ENCODE measurements at places on chromosomes 3 and 15.

DNA sequence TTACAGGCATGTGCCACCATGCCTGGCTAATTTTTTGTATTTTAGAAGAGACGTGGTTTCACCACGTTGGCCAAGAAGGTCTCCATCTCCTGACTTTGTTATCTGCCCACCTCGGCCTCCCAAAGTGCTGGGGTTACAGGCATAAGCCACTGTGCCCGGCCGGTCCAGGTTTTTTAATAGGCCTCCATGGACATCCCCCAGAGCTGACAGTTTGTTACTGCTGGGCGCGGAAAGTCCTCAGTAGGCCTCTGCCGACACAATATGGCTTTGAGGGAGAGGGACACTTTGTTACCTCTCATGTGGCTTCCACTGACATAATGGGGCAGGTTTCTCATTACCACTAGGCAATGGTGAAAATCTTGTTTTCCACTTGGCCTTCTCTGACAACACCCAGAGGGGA, 152.0 kb downstream of the WNT7A start:
- no peak for DNase-seq

GRCh38 chr3:188620752-188621151, 466.8 kb downstream of the LPP start:
- DNase-seq, result no peak

GRCh38 chr3:187992609-187993008, 161.3 kb upstream of the LPP start:
- no peak for DNase-seq

DNA sequence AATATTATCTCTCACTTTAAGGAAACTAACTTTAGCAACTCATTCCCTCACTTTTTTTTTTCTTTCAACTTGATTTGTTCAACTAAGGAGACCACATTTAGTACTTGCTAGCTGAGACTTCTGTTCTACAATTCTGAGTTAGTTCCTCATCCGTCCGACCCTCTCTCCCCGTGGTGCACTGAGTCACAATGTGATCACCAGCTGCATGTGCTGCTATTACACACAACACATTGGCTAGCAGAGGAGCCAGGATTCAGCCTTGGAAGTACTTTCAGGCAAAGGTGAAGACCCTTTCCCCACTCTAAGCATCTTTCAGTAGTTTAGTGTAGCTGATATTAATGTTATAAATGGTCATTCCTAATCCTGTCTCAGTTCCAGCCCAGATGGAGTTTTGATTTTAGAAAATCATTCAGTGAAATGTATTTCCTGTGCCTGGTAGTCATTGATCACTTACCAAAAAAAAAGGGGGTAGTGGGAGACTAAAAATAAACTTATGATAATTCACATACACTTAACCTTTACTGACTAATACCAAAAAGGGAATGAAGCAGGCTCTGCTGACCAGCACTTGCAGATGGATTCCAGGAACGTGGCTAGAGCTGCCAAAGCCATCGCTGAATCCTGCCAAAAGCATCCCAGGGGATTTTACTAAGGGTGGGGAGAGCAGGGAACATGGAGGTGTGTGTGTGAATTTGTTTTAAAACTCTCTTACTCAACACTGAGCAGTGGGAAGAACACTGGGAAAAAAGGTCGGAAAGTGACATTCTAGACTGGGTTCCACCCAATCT, 424.8 kb downstream of the LPP start:
- peak; percentile 17 for DNase-seq

DNA sequence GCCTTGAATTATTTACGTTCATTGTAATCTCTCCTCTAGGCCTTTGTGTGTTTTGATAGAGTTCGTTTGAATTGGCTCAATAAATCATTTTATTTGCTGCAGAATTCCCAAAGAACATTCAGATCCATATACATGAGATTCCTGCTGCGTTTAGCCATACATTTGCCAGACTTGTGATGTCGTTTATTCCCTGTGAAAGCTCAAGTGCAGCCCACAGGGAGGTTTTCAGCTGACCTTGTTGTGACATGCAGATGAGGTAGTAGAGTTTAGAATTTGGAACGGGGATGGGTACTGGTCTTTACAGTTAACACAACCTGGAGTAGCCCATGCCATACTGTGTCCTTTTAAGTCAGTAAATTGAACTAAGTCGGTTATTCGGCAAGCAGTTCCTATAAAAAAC, at the start of gene C3orf20:
Gene C3orf20 (plus strand): TSS at position 301 of the 400 bp plus-strand sequence. CDS start 7,573 bp downstream, outside the sequence.
- DNase-seq, result no peak

DNA sequence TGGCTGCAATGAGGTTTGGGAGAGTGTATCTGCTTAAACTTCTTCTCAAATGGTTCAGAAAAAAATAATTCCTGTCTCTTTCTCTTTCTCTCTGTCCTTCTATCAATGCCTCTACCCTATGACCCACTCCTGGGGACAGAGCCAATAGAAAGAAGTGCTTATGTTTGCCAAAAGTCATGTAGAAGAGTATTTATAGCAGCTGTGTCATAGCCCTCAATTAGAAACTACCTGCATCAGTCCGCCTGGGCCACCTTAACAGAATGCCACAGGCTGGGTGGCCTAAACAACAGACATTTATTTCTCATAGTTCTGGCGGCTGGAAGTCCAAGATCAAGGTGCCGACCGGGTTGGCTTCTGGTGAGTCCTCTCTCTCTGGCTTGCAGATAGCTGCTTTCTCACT, 92.5 kb downstream of the HMG20A start:
- DNase-seq, result no peak

DNA sequence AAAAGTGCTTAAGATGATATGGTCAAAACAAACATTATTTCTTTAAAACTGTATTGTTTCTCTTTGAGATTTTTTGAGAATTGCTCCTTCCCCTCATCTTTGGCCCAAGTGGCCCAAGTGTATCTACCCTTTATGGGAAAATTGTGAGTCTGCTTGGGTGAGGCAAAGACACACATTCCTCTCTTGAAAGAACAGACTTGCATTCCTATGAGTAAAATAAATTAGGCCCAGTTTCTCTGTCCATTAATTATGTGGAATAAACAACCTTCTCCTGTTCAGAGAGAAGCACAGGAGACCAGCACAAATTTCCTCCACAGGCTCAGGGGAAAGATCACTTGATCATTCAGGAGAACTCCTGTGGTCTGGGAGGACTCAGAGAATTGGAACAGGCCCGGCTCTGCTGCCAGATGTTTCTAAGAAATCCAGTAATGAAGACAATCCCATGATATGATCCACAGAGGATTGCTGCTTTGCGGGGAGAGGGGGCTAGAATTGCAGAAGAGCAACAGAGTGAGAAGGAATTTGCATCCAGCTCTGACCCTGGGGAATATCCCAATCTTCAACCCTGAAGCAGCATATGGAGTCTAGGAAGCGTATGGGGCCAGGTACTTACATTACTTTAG, 53.8 kb upstream of the BOC start:
- DNase-seq, result no peak

- no peak for DNase-seq
These were observed 610.7 kb upstream of the GRM7 start for GRCh38 chr3:6250167-6250566.

Data from stimulated activated CD4-positive, alpha-beta T cell treated with anti-CD3 and anti-CD28 coated beads, Interleukin-15, amount 100 ng/mL, for 48 hours (primary cell).